ENCODE measurements at places on chromosomes 11 and 22.

- DNase-seq, result no peak
These were observed 13.4 kb downstream of the GLB1L2 start for GRCh38 chr11:134345237-134345550.

DNA sequence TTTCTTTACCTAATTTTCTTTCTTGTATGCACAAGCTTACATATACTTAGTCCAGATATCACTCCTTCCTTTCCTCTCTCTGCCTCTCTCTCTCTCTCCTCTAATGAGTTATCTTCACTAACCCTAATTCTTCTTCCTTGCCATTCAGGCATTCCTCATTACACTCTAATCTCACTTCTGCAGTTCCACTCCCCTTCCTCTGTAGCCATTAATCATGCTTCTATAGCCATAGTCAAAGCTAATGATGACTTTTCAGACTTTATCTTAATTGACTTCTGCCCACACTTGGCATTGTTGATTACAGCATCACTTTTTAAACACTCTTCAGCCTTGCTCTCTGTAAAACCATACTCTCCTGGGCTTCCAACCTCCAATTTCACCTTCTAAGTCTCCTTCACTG, 35.3 kb upstream of the SC5D start:
- DNase-seq, result no peak

DNA sequence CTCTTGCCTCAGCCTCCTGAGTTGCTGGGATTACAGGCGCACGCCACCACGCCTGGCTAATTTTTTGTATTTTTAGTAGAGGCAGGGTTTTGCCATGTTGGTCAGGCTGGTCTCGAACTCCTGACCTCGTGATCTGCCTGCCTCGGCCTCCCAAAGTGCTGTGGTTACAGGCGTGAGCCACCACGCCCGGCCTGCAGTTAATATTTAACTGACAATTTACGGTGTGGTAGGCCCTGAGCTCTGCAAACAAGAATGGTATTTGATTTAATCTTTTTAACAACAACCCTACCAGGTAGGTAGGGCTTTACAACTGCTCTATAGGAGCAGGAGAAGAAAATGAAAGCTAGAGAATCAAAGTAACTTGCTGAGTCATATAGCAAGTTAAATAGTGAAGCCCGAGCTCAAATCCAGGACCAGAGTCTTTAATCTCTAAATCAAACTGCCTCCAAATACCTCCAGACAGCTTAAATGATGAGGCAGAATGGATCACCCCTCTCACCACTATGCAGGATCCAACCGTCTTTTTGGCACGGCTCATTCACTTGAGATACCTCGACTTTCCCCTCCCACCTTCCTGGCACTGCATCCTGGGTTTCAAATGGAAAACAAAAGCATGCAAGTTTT, 9.4 kb downstream of the UEVLD start:
- DNase-seq, result no peak

GRCh38 chr11:124719534-124719933, 20.2 kb upstream of the NRGN start:
- no peak for DNase-seq

DNA sequence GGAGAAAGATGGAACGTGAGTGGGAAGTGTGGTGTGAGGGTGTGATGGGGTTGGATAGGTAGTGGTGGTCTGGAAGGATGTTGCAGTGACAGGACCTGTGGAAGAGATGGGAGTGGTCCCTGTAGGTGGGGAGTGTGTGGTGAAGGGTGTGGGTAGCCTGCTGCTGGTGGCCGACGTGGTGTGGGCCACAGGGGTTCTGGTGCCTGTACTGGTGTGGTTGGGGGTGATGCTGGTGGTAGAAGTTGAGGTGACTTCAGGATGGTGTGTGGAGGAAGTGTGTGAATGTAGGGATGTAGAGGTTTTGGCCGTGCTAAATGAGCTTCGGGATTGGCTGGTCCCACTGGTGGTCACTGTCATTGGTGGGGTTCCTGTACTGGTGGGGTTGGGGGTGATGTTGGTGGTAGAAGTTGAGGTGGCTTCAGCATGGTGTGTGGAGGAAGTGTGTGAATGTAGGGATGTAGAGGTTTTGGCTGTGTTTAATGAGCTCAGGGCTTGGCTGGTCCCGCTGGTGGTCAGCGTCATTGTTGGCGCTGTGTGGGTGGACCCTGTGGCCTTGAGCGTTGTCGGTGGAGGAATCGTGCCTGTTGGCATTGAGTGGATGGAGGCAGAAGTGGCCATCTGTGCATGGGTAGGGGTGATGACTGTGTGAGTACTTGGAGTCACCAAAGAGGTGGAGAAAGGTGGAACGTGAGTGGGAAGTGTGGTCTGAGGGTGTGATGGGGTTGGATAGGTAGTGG, 19.1 kb downstream of the MUC6 start:
- DNase-seq, result no peak

- no peak for DNase-seq
These were observed 20.1 kb downstream of the TMPRSS6 start for GRCh38 chr22:37089434-37089833.

GRCh38 chr22:50082961-50083461, 2.2 kb downstream of the MLC1 start:
- no peak for DNase-seq

DNA sequence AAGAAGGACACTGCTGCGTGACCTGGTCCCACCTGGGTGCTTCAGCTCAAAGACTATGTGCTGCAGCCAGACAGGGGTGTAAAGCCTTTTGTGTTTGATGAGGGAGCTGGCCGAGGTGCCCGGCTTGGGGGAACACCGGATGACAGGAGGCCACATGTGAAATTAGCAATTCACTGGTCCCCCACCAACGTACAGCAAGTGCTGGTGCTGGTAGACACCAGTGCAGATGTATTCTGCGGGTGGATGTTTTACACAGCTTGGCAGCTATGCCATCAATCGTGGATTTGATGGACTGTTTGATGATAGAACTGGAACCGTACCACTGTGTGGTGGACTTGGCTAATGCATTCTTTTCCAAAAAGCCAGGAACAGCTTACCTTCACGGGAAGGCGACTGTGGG, 47.9 kb upstream of the LIPT2 start:
- no peak for DNase-seq

- no peak for DNase-seq
These were observed 605.0 kb upstream of the CADM1 start for GRCh38 chr11:116109228-116109627.

- no peak for DNase-seq
These were observed 104.3 kb downstream of the ST3GAL4 start for GRCh38 chr11:126459691-126460281.

DNA sequence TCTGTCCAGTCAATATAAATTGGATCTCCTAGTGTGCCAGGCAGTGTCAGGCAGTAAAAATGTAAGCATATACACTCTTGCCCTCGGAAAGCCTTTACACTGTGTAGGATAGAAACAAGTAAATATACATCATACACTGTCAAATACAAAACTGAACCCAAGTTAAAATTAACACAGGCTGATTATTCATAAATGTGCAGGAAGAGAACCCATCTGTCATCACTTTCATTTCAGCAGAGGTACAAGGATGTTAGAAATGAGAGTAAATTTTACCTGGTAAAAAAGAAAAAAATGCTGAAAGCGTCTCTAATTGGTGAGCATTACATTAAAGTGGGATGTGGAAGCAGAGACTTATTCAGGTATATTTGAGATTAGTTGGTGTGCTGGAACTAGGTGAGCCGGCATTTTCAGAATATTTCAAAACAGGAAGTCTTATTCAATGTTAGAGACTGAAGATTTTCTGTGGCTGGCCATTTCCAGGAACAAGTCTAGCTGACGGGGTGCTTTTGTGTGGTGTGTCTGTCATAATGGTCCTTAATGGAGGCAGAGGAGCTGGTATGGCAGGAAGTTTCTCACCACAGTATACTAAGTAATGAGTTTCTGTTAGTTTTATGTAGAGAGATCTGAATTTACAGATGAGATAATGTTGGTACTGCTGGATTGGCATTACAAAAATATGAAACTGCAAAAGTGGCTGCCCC, 192.6 kb downstream of the CASP12 start:
- peak; percentile 42 for DNase-seq

DNA sequence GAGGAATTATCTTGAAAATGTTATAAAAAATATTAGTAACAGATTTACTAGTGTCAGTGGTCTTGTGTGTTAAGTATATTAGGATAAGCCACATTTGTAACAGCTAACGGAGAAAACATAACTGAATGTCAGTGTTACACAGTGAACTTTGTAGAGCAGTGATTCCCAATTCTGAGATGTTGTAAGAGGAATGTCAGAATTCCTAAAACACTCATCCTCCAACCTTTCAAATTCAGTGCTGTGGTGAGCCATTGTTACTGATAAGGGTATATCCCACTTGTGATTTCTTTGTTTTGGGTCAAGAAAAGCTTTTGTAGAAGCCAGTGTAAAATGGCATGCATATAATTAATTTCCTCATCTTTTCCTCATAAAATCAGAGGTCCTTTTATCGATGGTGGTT, 61.9 kb downstream of the ARHGEF12 start:
- DNase-seq, result no peak

DNA sequence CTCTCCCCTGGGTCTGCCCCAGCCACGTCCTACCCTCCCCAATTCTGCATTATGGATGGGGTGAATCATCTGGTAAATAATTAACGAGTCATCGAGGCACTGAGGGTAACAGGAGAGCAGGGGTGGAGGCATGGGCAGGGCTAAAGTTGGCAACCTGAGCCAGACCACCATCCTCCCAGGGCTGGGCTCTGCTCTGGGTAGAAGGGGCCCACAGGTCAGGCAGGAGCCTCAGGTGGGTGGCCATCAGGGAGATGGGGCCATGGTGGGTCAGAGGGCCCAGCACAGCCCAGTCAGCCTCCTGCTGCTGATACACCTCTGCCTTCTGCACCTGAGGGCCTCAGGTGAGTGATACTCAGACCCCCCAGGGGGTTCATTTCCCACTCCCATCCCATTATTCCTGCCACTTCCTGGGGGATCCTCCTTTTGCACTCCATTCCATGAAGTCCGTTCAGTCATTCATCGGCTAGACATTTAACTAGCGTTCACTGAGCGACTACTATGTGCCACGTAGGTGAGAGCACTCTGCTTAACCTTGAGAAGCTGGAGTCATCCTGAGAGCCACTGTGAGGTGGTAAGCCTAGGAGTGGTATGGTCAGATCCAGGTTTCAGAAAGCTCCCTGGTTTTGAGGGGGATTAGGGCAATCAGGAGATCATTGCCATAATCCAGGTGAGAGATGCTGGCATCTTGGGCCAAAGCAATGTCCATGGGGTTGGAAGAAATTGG, at the start of gene VSIG10L2:
VSIG10L2 (plus strand) TSS at position 248 of the 724 bp plus-strand sequence; CDS start at position 260, 12 bp downstream.
- DNase-seq, result no peak

- no peak for DNase-seq
These were observed 3.4 kb upstream of the IGLL5 start for GRCh38 chr22:22884010-22884887.

DNA sequence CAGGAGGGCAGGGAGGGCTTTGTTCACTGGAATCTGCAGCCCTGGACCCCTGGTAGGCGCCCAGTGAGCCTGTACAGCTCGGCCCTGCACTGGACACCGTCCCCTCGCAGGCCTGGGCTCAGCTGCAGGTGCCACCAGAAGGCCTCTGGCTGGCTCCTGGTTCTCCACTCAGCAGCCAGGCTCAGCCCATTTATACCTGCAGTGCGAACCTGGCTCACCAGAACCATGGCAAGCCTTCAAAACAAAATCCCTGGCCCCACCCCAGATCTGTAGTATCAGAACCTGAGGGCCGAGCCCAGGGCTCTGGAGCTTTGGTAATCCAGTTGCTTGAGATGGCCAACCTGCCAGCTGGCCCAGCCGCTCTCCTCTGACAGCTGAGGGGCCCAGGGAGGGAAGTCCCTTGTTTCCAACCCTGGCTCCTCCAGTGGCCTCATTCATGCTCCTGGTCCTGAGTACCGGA, 870 bp upstream of the FREY1 start:
- no peak for DNase-seq

GRCh38 chr11:131885431-131885830, 515.0 kb downstream of the NTM start:
- no peak for DNase-seq

GRCh38 chr11:69085490-69086095, 36.9 kb downstream of the TPCN2 start:
- no peak for DNase-seq

GRCh38 chr11:108715239-108715638, 50.4 kb downstream of the DDX10 start:
- DNase-seq, result no peak

DNA sequence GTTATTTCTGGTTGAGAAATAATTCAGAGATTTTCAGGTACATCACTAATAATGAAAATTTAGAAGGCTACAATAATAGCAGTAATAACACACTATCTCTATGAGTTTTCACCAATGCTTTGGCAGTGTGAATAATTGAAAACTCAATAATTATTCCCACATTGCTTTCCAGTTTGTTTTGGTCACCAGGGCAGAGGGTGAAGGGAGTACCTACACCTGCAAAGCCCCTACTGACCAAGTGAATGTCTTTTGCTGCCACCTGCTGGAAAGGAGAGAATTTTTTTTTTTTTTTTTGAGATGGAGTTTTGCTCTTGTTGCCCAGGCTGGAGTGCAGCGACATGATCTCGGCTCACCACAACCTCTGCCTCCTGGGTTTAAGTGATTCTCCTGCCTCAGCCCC, 3.2 kb downstream of the NELL1 start:
- DNase-seq, result no peak

DNA sequence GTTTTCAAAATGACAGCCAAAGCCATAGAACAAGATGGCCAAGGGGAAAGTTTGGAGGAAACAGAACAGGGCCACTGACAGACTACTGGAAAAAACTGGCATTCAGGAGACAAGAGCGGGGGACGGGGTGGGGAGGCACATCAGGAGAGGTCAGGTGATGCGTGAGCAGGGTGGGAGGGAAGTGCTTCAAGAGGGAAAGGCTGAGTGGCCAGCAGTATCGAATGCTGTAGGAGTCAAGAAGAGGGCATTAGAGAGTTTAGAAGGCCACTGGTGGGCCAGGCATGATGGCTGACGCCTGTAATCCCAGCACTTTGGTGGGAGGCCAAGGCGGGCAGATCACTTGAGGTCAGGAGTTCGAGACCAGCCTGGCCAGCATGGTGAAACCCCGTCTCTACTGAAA, 8.2 kb downstream of the GTPBP1 start:
- DNase-seq, result no peak

- no peak for DNase-seq
These were observed 41.9 kb upstream of the PPP2R1B start for GRCh38 chr11:111808063-111808588.

GRCh38 chr11:134538742-134539141, 126.7 kb upstream of the B3GAT1 start:
- no peak for DNase-seq

DNA sequence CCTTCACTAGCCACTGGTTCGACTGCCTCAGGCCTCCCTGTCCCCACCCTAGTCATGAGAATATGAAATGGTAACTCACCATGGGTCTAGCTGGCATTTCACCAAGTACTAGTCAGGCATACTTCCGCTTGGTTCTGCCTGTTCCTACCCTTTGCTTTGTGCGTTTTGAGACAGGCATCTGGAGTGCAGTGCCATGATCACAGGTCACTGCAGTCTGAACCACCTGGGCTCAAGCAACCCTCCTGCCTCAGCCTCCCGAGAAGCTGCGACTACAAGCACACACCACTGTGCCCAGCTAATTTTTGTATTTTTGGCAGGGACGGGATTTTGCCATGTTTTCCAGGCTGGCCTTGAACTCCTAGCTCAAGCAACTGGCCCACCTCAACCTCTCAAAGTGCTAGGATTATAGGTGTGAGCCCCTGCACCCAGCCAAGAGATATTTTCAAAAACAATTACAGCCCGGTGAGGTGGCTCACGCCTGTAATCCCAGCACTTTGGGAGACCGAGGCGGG, 14.1 kb downstream of the HRAS start:
- DNase-seq, result no peak

- no peak for DNase-seq
These were observed 50.3 kb downstream of the ARRB1 start for GRCh38 chr11:75301131-75301530.
